OCI-M1 (cell line): ENCODE measurements at places on chromosomes 5 and 9.

DNA sequence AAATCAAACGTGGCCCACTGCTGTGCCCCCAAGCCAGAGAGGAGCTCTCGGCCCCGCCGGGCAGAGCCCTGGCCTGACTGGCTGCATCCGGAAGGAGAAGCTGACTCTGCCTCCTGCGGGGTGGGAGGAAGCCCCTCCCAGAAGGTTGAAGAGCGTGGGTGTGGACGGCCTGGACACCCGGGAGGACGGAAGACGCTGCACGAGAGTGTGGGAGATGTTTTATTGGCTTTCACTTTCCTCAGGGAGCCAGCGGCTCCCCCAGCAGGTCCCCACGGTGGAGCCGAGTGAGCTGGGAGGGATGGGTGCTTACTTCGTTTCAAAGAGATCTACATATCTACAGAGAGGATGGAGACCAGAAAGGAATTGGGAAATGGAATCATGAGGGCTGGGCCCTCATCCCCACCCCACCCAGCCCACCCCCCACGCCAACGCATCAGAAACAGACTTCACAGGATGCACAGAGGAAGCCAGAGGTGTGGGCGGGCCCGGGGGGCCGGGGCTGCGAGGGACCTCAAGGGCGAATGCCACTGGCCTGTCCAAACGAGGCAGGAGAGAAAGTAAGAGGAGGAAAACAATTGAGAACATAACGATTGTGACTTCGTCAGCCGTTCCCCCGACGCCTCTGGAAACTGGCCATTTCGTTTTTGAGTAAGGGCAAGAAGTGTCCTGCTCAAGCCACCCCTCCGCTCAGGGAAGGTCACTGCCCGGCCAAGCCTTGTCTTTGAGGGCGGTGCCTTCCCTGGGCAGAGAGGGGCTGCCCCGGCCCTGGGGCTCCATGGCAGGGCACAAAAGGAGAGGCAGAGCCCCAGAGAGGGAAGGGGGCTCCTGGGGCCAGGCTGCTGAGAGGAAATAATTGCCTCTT, 32.1 kb downstream of the FAM163B start:
- DNase-seq: no peak

DNA sequence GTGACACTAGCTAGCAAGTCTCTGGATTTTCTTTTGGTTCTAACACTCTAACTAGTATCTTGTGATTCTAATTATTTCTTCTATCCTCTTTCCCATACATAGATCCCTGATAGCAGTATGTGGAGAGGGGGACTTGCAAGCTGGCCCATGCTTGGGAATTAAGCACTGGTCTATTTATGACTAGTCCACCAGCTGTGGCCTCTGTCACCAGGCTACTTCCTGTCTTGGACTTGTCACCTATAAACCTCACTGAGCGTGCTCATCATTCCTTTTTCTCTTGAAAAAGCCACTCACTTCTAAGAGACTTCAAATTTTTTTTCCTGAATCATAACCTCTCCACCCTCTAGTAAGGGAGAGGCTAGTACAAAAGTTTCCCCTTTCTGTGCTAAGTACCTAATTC, 32.3 kb upstream of the MAMDC2 start:
- no peak for DNase-seq

DNA sequence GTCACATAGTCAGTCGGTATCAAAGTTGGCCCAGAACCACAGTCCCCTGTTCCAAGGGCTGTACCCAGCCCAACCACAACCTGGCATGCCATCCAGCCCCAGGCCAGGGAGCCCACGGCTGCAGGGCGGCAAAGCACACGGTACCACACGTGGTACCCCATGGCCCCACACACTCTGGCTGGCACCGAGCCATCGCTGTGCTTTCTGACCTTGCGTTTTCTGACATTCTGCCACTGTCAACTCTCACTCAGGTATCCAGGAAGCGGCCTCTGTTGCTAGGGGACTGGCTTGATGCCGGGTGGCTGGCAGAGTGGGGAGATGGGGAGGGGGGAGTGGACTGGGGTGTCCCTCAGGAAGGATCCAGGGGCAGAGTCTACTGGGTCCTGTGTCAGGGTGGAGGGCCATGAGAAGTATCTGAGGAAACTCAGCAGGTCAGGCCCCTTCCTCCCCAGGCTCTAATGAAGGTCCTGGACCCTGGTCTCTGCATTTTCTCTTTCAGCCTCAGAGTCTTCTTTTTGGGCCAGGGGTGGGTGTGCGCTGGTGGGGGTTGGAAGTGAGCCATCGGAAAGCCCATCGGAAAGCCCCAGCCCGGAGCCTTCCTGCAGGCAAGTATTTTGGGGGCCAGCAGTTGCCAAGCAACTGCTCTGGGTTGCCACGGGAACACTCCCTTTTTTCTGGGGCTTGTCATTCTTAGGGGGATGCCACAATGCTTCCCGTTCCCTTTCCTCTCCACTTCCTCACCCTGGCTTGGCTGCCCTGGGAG, 21.0 kb upstream of the RALGDS start:
- DNase-seq: no peak

- peak; percentile 31 for DNase-seq
Observed at GRCh38 chr9:133133681-133134387, 12.8 kb upstream of the RALGDS start.

- DNase-seq: no peak
Observed at GRCh38 chr5:2173151-2173834, 290.6 kb upstream of the IRX4 start.

GRCh38 chr5:113056988-113057387, 80.4 kb downstream of the DCP2 start:
- DNase-seq: peak; percentile 81
